ENCODE measurements at places on chromosomes 1 and 21.
A peak's percentile ranks its signal among the peaks of the same experiment; 100 is the strongest.

- no peak for DNase-seq
Measured at GRCh38 chr1:170407138-170407537, 124.8 kb upstream of the GORAB start.

GRCh38 chr1:206143537-206144172 lies 26.5 kb upstream of the AVPR1B start:
- no peak for DNase-seq

GRCh38 chr1:212864201-212864600 lies 6.1 kb downstream of the FLVCR1 start:
- no peak for DNase-seq

GRCh38 chr1:34470401-34470800 lies 284.4 kb upstream of the GJB5 start:
- no peak for DNase-seq

GRCh38 chr21:28473530-28474220 lies 519.0 kb downstream of the LTN1 start:
- DNase-seq = no peak

GRCh38 chr21:42226626-42227025 lies 7.7 kb downstream of the ABCG1 start:
- DNase-seq = no peak

DNA sequence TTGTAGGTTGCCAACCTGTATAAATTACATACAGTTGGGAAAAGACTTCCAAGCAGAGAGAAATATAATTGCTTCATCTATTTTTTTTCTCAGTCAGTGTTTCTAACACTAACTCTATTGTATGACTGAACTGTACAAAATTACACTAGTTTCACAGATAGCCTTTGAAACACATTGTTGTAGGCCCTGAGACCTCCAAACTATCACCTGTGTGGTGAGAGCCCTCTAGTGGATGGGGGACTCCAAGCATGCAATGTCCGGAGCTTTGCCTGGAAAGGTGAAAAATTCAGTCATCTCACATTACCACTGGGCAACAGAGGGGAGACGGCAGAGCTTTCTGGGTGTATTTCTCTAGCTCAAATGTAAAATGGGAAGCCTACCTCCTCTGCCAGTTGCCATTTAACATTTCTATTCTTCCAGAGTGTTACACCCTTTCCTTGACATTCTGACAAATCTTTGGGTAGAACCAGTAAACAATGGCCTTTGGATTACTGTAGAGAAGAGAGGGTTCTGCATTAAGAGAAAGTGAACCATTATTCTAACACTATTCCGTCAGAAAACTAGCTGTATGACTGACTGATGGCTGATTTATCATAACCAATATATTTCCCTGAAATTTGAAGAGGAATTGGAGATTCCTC lies 212.2 kb downstream of the LYPLAL1 start:
- DNase-seq = no peak

DNA sequence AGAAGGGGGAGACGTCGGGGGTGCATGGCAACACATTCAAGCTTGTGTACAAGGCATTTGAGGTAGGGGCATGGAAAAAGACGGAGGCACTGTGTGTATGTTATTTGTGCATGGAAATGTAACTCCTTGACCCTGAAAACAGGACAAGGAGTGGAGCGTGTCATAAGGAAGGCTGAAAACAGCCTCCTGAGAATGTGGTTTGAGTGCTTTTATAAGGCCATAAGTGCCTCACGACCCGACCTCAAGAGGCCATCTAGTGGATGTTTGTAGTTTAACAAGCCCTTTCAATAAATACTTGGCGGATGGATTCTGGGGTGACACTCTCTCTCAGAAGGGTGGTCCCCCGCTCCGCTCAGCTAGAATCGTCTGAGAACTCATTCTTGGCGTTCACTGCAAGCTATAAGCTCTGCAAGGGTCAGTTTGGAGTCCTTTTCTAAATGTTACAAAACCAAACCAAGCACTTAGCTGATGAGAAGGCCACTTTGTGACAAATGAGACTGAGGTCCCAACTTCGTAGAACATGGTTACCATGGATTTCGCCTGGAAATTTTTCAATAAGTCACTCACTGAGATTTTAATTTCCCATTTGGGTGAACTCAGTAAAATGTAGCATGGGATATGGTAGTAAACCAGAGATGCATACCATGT lies 38.8 kb upstream of the CLCA4 start:
- peak; percentile 2 for DNase-seq

DNA sequence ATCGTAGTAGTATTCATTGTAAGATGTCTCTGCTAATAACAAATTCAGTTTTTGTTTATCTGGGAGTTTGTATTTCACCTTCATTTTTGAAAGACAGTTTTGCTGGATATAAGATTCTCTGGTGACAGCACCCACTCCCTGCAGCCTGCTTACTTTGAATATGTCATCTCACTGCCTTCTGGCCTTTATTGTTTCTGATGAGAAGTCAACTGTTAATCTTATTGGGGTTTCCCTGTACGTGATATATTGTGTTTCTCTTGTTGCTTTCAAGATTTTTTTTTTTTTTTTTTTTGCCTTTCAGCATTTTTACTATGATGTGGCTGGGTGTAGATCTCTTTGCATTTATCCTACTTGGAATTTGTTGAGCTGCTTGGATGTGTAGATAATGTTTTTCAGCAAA lies 29.3 kb downstream of the MTF2 start:
- no peak for DNase-seq

DNA sequence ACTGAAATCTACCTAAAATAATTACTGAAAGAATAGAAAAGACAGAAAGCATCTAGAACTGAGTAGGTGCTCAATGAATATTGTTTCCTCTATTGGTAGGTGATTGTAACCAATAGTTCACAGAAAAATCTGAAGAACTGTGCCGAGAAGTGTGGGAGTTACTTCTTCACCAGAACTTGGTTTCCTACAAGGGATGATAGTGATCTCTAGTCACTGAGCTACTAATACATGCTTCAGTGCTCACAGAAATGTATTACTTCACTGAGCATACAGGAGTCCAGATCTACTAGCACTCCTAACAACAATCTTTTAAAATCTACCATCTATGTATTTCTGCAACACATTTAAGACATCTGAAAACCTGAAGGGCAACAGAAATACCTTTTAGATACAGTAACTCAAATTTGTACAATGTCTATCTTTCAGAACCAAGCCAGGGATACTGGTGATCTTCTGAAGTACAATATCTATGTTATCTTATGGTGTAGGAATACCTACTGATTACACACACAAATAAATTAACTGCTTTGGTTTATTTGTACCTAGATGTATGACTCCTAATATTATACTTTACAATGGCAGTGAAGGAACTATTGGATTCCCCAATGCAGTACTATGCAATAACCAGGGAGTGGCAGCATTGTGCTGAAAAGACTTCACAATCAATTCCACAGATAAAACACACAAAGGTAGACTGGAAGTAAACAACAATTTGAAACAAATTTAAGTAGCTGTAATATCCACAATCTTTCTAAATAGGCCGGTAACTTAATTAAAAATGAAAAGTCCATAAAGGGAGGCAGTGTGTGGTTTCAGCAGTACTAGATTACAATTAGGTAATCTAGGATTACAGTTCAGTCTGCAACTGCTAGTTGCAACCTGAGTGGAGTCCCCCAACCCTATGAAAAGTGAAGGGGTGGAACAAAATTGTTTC lies 243.0 kb downstream of the SLC45A1 start:
- DNase-seq = peak; percentile 28

- DNase-seq = no peak
Measured at GRCh38 chr1:46246548-46247435, 771 bp upstream of the RAD54L start.

- no peak for DNase-seq
Measured at GRCh38 chr1:68173936-68174737, 58.2 kb downstream of the WLS start.

- DNase-seq = peak; percentile 63
Measured at GRCh38 chr1:209805875-209806760, at the start of gene IRF6. TSS of gene IRF6 (minus strand) at chr1:209806142. CDS start at chr1:209801413, 4,729 bp downstream.

DNA sequence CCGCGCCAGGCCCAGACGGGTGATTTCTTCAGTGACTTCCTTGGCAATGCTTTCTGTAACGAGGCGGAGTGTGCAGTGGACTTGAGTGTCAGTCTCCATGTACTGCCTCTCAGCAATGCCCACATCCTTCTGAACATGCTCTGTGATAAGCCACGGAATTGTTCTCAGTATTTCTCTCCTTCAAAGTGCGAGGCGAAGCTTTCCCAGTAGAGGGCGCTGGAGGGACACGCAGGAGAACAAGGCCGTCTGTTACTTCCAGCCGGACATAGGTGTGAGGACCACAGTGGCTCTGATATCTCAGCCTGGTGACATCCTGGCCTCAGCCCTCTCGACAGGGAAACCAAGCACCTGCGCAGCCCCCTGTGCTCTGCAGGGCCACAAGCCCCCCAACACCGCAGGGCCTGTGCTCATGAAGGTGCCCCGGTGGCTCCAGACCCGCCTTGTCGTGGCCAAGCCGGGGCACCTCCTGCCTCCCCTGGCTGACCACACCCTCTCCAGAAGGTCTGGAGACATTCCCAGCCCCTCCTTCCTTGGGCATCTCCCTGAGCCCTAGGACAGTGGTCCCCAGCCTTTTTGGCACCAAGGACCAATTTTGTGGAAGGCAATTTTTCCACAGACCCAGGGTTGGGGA lies 46.1 kb upstream of the BACE2 start:
- DNase-seq = no peak

DNA sequence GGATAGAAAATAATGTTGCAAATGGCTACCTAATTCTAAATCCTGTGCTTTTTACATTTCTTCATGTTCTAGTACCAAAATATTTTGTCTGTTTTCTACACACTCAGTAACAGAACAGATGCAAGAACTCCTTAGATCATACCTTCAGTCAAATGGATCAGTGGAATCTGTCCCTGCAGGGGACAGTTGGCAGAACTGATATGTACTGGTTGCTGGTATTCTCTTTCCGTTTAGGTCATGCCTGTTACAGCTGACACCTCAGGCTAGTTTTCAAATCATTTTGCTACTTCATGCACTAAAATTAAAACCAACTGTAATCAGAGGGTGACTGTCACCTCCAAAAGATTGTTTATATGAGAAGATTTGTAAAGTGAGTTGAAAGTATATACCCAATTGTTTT lies 109.2 kb downstream of the TNNI3K start:
- no peak for DNase-seq

DNA sequence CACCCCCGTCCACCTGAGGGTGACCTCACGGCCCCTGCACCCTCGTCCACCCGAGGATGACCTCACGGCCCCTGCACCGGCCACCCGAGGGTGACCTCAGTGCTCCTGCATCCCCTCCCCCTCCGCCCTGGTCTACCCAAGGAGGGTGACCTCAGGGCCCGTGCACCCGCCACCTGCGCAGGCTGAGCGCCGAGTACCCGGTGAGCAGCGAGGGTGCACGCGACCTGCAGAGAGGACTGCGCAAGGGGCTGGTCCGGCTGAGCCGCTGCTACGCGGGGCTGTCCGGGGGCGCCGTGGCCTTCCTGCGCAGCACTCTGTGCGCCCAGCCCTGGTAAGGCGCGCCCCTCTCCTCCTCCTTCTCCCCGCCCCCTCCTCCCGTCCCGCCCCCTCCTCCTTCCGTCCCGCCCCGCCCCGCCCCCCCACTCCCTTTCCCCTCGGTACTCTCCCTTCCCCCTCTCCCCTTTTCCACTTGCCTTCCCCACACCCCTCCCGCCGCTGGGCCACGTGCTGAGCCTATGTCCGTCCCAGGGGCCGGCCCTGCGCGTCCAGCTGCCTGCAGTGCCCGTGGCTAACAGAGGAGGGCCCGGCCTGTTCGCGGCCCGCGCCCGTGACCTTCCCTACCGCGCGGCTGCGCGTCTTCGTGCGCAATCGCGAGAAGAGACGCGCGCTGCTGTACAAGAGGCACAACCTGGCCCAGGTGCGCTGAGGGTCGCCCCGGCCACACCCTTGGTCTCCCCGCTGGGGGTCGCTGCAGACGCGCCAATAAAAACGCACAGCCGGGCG lies 28.4 kb downstream of the TRIM11 start:
- no peak for DNase-seq

DNA sequence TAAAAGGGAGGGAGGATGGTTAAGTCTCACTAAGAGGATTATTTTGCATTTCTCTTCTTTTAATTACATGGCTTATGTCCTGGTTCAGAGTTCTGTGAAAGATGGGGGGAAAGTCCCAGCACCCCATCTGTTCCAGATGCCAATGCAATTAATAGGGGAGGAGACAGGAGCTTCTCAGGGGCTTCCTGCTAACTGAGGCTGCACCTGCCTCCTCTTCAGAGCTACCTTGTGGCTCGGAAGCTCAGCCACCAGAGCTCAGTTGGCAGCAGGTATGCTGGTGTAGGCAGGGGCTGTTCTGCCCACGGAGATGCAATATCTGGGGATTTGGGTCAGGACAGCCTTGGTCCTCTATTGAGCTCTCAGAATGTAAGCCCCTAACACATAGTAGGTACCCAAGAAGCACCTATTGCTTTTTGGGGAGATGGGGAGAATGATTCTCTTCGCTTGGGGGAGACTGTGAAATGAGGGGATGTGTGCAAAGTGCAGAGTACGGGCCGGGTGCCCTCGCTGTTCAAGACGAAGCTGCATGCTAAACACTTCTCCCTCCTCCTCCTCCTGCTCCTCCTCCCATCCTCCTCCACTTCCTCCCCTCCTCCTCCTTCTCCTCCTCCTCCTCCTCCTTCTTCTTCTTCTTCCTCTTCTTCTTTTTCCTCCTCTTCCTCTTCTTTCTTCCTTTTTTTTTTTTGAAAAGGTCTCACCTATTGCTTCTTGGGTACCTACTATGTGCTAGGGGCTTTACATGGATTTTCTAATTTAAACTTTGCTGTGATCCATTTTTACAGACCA lies 279.0 kb downstream of the PTPRU start:
- no peak for DNase-seq

GRCh38 chr1:151372058-151372934 lies at the start of gene SELENBP1:
TSS of gene SELENBP1 (minus strand) at chr1:151372705. CDS start at chr1:151372641, 64 bp downstream.
- DNase-seq = no peak

DNA sequence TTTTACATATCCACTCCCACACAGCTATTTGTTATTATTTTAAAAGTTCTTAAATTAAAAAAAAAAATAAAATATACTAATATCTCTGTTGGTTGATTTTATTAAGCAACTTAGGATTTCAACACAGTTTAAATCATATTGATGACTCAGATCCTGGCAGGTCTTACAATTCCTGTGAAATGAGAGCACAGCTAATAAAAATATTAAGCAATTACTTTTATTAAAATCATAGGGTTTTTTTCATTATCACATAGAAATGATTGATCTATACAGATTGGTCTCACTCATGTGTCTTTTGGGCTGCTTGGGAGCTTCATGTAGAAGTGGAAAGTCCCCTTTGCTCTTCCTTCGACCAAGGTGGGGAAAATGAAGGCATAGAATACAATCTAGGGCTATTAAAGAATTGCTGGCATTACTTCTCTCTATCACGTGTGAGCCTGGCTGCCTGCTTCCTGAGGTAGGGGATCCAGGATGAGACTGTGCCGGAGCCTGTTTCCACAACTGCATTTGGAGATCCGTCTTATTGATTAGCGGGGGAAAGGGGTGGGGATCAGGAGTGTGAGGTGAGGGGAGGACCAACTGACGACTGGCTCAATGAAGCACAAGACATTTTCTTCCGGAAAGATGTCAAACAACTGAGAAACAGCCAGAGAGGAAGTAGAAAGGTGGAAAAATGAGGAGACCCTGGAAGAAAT lies 858.0 kb downstream of the USP25 start:
- DNase-seq = no peak

DNA sequence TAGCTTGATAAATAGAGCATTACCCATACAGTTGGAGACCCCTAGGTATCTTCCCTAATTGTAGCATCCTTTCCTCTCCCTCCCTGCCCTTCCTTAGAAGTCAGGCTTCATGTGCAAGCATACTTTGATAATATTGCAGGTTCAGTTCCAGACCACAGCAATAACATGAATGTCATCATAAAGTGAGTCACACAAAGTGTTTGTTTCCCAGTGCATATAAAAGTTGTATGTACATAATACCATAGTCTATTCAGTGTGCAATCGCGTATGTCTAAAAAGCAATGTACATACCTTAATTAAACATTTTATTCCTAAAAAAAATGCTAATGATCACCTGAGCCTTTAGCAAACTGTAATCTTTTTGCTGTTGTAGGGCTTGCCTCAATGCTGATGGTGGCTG lies 33.4 kb upstream of the KAZN start:
- no peak for DNase-seq
